EL (cell line): ENCODE measurements at places on chromosomes 16 and 17.

DNA sequence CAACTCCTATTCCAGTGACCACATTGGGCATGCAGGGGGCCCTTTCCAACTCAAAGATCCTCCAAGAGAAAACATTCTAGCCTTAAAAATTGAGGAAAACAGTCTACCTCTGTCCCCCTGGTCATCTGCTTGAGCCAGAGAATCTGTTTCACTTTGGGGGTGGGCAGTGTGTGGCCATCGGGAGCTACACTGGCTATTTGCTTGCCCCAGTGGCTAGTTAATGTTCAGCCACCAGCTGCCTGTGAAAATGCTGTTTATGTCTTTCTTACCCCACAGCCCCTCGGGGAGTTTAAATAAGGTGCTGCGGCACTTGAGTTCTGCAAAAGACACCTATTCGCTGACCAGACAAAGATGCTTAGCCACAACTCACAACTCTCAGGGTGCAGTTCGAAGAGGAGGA is 43.4 kb downstream of the GNAO1 start:
- DNase-seq: no peak

GRCh38 chr17:8059131-8059530 is 20.3 kb downstream of the ALOX15B start:
- no peak for DNase-seq

DNA sequence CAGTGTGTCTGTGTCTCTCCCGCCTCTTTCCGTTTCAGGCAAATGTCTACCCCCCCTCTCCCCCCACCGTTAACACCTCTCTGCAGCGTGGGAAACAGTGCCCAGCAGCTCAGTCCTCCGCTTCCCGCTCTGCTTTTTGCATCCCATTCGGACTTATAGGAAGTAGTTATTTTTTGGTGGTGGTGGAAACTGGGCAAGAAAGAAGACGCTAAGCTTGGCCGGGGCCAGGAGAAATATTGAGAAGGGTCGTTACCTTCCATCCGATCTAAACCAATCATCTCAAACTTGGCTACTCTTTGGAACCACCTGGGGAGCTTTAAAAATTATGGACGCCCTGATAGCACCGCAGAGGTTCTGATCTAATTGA is 499 bp upstream of the HLF start:
- DNase-seq: no peak

GRCh38 chr16:75572864-75573542 is 6.8 kb downstream of the GABARAPL2 start:
- no peak for DNase-seq

DNA sequence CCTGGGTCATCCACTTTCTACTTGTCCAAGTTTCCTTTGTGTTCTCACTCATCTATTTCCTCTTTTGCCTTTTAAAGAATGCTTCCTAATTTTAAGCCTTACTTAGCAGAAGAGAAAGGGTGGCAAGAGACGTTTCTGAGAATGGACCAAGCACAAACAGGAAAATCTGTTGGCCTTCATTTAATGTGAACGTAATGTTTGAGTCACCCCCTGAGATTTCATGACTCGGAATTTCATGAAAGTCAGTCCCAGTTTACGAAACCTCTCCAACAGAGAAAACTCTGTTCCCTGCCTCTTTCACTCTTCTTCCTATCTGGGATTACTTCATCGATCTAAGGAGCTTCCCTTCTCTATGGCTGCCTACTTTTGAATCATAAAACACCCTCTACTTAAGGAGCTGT is at the start of gene CD300E:
Gene CD300E (minus strand): TSS at position 46 of the 401 bp plus-strand sequence. CDS start 117 bp downstream, outside the sequence.
- no peak for DNase-seq

- no peak for DNase-seq
Measured at GRCh38 chr16:56710181-56710737, 19.7 kb upstream of the NUP93 start.

DNA sequence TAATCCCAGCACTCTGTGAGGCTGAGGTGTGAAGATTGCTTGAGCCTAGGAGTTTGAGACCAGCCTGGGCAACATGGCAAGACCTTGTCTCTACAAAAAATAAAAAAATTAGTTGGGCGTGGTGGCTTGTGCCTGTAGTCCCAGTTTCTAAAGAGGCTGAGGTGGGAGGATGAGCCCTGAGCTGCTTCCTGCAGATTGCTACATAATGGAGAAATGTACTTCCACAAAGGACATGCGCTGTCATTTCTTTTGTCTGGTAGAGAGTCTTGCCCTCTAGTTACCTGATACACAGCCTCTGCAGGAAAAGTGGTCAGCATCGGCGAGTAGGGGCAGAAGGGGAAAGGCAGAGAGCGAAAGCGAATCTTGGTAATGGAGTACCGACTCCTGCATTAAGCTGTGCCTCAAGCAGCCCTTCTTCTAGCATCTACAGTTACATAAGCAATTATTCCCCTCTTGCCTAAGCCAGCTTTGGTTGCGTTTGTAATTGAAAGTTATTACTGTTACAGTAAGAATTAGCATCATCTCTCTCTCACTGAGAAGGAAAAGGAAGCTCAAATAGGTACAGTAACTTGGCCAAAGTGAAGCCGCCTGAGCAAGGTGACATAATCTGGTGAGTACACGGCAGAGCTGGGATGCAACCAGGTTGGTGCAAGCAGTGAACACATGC is 18.5 kb upstream of the GGA2 start:
- DNase-seq: no peak

DNA sequence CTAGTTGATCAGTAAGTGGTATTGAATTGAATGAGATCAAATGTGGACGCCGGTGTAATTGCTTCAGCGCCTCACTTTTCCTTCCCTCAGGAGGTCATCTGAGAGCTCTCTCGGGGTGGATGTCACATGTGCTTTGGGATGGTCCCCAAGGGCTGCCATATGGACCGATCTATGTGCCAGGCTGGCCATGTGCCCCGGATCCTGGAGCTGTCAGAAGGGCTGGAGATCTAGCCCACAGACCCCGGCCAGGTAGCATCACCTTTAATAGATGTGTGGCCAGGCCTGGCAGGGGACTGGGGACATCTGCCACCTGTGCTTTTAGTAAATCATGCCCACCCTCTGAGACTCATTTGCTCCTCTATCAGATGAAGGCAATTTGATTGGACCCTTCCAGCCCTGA is 95.3 kb upstream of the CRHR1 start:
- no peak for DNase-seq

- DNase-seq: no peak
Measured at GRCh38 chr17:57354673-57355072, 98.3 kb downstream of the MSI2 start.

- peak; percentile 98 for DNase-seq
Measured at GRCh38 chr17:7014261-7014994, 2.0 kb downstream of the RNASEK start.

GRCh38 chr16:23206986-23207385 is 24.4 kb downstream of the SCNN1G start:
- no peak for DNase-seq

DNA sequence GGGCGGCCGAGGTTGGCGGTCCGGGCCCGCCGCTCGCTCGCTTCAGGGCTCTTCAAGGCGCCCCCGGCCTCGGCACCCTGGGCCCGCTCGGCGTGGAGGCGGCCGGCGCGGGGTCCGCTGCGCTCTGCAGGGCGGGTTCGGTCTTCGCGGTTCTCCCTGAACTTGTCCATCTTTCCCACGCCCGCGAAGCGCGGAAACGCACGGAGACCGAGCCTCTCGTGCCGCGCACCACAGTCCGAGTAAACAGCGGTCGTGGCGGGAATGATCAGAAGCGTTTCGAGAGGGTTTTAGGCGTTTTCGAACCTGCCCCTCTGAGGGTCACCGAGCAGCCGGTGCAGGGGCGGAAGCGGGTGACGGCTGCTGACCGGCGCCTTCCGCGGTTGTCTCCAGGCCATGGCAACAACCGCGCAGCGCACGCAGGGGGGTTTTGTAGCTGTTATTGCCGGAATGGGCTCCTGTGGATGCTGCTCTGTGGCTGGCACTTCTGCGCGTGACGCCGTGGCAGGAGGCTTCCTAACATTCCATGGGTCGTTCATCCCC is 414 bp downstream of the NARF start:
- peak; percentile 31 for DNase-seq

GRCh38 chr17:65926599-65926998 is 265.3 kb downstream of the CEP112 start:
- DNase-seq: no peak

- DNase-seq: no peak
Measured at GRCh38 chr16:53771655-53772497, 67.9 kb downstream of the FTO start.

DNA sequence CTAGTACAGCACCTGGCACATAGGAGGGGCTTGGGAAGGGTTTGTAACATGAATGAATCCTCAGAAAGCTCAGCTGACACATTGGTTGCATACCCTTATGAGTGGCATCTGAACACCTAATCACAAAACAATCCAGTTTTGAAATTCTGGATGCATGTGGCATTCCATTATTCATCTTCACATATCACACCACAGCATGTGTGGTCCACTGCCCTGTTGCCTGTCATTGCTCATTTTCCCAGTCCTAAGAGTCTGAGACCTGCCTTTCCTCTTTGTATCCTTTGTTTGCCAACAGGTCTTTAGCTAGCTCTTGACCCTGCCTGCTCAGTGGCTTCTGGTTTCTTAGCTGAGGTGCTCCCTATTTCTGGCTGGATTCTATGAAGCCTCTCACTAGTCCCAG is 170.8 kb upstream of the ASIC2 start:
- peak; percentile 21 for DNase-seq

DNA sequence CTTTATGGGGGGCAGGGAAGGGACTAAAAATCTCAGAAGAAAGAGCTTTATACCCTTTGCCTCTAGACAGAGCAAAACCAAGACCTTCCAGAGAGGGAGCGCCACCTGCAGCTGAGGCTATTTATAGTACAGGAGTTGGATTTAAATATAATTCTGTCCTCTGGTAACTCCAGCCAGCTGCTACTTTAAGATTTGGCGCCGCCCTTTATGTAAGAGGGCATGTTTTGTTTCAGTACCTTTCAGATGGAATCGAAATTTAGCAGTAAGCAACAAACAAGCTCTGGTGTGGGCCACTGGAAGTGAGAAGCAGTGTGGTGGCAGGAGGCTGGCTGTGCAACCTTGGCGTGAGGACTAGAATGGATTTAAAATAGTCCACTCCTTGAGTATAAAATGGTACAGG is 5.2 kb upstream of the GUCY2D start:
- peak; percentile 38 for DNase-seq

DNA sequence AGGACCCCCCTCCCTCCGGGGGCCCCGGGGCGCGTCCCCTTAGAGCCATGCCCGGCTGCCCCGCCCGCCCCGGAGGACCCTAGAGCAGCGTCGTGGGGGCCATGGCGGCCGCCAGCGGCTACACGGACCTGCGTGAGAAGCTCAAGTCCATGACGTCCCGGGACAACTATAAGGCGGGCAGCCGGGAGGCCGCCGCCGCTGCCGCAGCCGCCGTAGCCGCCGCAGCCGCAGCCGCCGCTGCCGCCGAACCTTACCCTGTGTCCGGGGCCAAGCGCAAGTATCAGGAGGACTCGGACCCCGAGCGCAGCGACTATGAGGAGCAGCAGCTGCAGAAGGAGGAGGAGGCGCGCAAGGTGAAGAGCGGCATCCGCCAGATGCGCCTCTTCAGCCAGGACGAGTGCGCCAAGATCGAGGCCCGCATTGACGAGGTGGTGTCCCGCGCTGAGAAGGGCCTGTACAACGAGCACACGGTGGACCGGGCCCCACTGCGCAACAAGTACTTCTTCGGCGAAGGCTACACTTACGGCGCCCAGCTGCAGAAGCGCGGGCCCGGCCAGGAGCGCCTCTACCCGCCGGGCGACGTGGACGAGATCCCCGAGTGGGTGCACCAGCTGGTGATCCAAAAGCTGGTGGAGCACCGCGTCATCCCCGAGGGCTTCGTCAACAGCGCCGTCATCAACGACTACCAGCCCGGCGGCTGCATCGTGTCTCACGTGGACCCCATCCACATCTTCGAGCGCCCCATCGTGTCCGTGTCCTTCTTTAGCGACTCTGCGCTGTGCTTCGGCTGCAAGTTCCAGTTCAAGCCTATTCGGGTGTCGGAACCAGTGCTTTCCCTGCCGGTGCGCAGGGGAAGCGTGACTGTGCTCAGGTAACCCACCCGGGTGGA is 759 bp downstream of the ALKBH5 start:
- DNase-seq: peak; percentile 51

DNA sequence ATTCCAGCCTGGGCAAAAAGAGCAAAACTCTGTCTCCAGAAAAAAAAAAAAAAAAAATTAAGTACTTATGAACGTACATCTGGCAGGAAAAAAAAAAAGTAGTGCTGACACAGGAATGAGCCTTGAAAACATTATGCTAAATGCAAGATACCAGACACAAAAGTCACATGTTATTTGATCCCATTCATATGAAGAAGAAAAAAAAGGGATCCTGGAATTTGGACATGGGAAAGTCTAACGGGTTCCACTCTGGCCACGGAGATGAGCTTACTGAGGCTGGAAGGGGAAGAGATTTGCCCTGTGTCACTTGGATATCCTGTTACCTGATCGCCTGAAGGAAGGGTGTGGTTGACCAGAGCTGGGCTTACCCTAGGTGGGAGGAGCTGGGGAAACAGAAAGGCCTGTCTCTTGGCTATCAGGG is 251.9 kb downstream of the PARN start:
- peak; percentile 73 for DNase-seq

GRCh38 chr17:58224315-58224714 is 5.3 kb upstream of the MKS1 start:
- peak; percentile 78 for DNase-seq

- DNase-seq: no peak
Measured at GRCh38 chr17:36778448-36778847, 158.8 kb upstream of the LHX1 start.

- DNase-seq: no peak
Measured at GRCh38 chr17:48641541-48642058, 15.4 kb upstream of the HOXB9 start.

- DNase-seq: no peak
Measured at GRCh38 chr17:42530952-42531454, 5.0 kb upstream of the NAGLU start.

GRCh38 chr16:83903751-83904150 is 4.8 kb downstream of the MLYCD start:
- no peak for DNase-seq

DNA sequence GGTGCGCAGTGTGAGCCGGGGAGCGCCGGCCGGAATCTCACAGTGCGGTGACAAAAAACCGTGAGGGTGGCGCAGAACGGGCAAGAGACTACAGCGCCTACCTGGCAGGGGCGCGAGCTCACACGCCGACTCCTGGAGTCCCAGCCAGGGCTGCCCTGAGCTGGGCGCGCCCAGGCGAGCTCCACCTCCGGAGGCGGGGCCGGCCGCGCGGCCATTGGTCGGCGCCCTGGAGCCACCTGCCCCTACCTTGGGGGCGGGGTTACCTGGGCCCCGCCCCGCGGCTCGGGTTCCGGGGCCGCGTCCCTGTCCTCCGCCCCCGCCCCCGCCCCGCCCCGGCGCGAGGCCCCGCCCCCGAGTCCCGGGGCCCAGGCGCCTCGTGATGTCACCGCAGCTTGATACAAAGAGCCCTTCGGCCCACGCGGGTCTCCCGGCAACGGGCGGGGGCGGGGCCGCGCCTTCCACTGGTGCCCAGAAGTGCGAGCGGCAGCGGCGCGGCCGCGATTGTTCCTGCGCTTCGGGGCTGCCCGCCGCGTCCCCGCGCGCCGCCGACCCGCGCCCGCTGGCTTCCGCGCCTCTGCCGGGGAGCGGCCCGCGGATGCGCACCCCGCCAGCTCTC is 96.3 kb downstream of the RAB11FIP4 start:
- peak; percentile 54 for DNase-seq

GRCh38 chr16:79168321-79168720 is 432.2 kb downstream of the MAF start:
- DNase-seq: no peak
